Glomerular endothelial cell (primary cell): ENCODE measurements at places on chromosomes 11 and 22. TPM values are rescaled to one million over a fixed set of nuclear protein-coding genes. Genes with fewer than 3 reads are reported as not detected.

GRCh38 chr11:77287136-77287535 is 14.3 kb downstream of the GDPD4 start:
- DNase-seq, result no peak

The MIOX gene
- total RNA-seq, result not detected in 2 replicates

The PTPRJ gene
- 17.3 and 21.5 TPM in 2 replicates for total RNA-seq

DNA sequence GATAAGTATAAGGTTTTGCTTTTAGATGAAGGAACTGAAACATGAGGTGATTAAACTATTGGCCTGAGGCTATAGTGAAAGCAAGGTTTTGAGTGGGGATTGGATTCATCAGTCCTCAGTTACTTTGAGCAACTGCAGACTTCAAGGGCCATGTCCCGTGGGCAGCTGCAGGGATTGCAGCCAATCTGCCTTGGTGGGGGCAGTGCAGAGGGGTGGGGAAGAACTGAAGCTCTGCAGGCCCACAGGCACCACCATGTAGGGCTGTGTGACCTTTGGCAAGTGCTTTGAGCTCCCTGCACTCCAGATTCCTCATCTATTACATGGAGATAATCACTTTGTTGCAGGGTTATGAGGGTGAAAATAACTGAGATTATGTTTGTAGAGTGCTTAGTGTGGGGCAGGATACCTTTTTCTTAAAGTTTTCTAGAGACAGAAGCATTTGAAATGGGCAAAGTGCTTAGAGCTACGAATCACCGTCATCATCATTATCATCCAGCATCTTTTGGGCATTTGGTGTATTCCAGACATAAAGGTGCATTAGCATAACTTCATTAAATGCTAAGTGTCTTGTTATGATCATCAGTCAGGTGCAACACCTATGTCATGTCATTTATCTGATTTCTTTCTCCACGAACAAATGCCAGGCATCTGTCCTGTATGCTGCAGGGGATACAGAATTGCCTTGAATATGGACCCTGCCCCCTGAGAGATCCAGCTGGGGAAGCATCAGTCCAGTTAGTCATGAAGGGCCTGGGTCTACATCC is 72.1 kb upstream of the TENM4 start:
- DNase-seq, result no peak

The DBX1 gene
- not detected in 2 replicates for total RNA-seq

DNA sequence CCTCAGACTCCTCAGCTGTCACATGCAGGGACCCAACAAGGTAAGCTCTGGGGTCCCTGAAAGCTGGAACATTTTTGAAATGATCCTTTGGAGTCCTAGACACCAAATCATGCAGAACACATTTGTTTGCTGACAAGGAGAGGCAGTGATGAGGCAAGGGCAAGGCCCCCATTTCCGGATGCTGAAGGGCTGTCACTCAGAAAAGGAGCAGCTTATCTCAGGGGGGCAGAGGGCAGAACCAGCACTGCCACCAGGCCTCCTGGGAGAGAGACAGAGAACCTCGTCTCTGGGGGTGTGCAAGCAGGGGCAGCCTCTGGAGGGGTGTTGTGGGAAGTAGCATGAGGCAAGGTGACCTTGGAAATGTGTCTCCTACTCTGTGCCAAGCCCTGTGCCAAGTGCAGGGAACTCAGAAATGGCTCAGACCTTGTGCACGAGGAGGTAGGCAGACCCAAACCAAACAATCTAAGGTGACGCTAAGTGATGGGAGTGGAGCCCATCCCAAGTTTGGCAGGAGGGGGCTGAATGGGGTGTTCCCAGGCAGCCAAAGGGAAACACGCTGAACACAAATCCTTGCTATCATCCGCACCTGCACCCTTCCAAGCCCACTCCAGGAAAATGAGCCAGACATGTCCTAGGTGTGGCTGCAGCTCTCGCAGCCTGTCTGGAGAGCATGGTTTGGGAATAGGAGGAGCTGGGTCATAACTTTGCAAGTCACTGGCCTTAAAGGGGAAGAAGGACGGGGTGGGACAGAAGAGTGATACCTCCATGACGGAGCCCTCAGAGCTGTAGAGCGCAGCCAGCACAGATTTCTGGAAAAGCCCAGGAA is 94.2 kb downstream of the PDE2A start:
- no peak for DNase-seq

- DNase-seq, result no peak
These were observed 8.9 kb upstream of the EHD1 start for GRCh38 chr11:64887234-64887756.

The LYVE1 gene
- 254 and 616 TPM in 2 replicates for total RNA-seq

The APOBEC3B gene
- total RNA-seq, result 0.87 and 4.7 TPM in 2 replicates

DNA sequence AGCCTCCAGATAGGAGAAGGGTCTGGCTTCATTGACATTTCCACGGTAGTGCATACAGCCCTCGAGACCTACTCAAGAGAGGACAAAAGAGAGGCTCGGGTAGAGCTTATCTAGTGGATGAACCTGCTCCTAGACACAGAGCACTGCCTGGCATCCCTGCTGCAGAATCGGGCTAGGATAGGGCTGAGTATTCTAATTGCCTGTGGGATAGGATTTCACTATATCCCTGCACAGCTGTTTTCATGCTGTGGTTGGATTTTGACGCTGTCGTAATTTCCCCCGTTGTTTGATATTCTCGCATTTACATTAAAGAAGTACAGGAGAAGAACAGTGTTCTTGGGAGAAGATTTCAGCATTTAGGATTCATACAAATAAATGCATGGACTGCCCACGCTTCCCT is 107.8 kb downstream of the KIRREL3 start:
- no peak for DNase-seq

- DNase-seq, result no peak
These were observed 30.8 kb upstream of the GDPD4 start for GRCh38 chr11:77332259-77332658.

GRCh38 chr11:66082946-66083698 is 13.1 kb downstream of the PACS1 start:
- no peak for DNase-seq

The SESN3 gene
- total RNA-seq, result 8.9 and 19.8 TPM in 2 replicates

The MMP12 gene
- not detected in 2 replicates for total RNA-seq

The ABTB2 gene
- 3.5 and 3.6 TPM in 2 replicates for total RNA-seq

DNA sequence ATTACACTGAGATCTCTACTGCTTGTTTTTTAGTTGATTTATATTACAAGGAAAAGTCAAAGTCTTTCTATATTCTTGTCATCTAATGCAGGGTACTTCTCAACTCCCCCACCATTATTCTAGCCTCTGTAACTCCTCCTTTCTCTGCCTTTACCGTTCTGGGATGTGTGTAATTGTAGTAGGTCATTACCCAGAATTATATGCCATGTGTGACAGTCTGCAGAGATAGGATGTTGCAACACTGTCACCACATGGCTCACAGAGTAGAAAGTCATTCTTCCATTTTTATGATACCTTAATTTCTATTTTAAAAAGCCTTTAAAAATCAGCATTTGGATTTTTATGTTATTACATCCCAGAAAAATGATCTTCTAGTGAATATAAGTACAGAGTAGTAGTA is 32.7 kb downstream of the ZNF143 start:
- no peak for DNase-seq

The GLYAT gene
- total RNA-seq, result not detected in 2 replicates

DNA sequence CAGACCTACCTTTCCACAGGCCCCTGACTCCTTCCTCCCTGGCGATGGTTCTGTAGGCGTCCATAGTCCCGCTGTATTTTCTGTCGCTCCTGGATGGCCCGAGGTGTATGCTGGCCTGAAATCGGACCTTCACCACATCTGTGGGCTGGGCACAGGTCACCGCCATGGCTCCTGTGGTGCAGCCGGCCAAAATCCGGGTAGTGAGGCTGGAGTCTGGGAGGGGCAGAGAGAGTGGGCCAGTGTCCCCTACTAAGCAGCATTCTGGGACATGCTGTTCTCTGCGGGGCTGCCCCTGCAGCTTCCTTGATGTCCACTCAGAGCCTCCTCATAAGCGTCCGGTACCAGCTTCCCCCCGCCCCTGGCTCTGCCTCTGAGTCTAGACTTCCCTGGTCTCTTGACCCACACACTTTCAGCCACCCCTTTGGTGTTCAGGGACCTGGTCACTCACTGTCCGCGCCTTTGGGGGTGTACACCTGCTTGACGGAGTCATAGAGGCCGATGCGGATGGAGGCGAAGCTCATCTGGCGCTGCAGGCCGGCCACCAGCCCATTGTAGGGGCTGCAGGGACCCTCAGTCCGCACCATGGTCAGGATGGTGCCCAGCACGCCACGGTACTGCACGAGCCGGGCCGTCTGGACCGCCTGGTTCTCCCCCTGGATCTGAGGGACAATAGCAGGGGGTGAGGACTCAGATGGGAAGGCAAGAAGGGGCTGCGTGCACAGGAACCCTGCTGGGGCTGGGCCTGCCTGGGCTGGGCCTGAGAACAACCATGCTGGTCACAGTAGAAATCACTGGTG is 3.0 kb downstream of the UCP3 start:
- DNase-seq, result no peak

The ACR gene
- 0.76 TPM in 1 of 2 replicates, not detected in the other for total RNA-seq

The CBX7 gene
- 2.0 and 14.5 TPM in 2 replicates for total RNA-seq

DNA sequence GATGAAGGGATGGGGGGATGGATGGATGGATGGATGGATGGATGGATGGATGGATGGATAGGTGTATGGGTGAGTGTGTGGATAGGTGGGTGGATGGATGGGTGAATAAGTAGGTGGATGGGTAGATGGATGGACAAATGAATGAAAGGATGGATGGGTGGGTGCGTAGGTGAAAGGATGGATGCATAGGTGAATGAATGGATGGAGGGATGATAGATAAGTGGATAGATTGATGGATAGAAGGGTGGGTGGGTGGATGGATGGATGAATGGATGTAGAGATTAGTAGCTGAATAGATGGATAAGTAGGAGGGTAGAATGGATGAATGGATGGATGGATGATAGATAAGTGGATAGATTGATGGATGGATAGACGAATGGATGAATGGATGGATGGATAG is 152.7 kb downstream of the MN1 start:
- DNase-seq, result no peak

The DDIAS gene
- 1.2 and 4.2 TPM in 2 replicates for total RNA-seq

The CDHR5 gene
- not detected in 2 replicates for total RNA-seq

The CARD18 gene
- total RNA-seq, result not detected in 2 replicates

DNA sequence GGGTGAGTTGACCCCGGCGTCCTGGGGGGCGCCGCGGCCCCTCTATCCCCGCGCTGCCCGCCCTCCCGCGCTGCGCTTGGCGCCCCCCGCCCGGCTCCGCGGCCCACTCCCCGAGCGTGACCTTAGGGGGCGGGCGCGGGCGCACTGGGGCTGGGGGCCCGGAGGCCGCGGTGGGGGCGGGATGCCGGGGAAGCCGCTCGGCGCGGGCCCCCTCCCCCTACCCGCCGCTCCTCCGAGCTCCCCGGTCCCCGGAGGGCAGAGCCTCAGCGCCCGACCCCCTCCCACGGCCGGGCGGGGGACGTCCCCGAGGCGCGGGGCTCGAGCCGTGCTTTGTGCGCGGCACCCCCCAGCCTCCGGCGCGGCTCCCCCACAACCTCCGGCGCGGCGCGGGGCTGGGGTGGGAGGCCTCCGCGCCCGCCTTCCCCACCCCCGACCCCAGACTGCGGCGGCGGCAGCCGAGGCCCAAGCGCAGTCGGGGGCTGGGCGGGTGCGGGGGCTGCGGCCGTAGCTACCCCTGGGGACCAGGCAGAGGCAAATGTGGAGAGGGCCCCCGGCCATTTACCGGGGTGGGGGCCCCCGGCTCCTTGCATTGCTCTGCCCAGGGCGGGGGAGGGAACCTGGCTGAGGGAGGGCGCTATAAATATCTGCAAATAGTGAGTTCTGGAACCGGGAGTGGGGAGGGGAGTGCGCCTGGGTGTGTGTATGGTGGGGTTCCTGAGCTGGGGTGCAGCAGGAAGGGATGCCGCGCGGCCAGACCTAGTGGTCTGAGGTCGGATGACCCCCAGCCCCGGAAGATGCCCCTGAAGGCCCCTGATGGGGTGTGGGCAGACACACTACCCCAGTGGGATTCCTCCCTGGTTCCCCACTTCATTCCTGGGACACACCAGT is 988 bp downstream of the MGAT3 start:
- no peak for DNase-seq

The OR8G1 gene
- total RNA-seq, result not detected in 2 replicates

- no peak for DNase-seq
These were observed 5.4 kb downstream of the FAM83F start for GRCh38 chr22:40000171-40000570.

The DTX4 gene
- total RNA-seq, result 1.2 and 1.8 TPM in 2 replicates

The KIF18A gene
- total RNA-seq, result 3.1 and 3.4 TPM in 2 replicates

GRCh38 chr11:1603629-1604028 is 4.6 kb downstream of the KRTAP5-3 start:
- no peak for DNase-seq

DNA sequence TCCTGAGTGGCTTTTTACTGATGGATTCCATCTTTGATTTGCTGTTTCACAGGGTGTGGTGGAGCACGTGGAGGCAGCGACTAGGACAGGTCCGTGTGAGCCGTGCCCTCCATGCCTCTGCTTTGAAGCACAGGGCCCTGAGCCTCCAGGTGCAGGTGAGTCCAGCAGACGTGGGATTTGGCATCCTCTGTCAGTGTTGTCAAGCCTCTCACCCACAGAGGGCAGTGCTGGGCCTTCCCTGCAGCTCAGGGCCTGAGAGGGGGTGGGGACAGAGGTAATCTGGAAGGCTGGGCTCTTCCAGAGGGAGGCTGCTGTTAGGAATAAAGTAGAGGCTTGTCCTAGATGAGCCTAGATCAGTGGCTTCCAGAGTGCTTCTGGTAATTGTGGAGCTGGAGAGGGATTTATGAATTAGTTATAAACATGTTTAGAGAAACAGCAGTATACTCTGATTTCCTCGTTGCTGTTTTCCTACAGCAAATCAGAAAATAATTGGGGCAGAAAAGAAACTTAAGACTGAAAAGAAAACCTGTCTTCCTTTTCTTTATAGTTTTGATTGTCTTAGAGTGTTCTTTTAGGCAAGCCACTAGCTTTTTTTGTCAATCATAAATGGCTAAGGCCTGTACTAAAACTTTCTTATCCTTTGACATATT is 65.0 kb downstream of the SFI1 start:
- DNase-seq, result no peak

The SLC37A2 gene
- total RNA-seq, result 0.70 and 6.9 TPM in 2 replicates

- DNase-seq, result no peak
These were observed 1.1 kb upstream of the DIXDC1 start for GRCh38 chr11:111936040-111936540.

DNA sequence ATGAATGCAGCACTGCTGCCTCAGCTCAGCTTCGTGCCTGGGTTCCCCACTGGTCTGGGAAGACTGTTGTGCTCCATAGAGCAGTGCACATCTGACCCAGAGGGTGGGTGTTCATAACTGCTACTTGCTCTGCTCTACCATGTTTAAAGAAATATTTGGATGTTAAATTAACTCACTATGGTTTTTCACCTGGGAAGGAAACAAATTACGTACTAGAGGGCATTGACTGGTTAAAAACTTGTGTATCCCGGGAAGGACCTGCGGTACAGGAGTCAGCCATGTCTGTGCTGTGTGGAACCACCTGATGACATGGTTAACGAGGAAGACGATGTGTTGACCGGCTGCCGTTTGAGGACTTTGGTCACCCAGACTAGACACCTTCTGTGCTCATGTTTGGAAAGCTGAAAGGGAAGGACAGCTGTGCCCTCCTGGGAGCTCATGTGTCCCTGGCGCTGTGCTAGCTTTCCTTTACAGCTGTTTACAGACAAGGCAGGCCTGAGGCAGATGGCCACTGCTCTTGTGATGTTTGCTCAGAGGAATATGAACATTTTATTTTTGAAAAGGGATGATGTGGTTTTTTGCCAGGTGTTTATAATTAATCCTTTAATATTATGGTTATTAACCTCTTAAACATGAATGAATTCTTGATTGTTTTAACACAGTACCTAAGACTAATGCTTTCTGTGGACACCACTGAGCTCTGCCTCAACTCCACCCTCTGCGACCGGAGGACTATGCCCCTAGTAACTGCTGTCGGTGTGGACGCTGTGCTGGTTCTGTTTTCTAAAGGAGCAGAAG is 14.3 kb upstream of the AIFM3 start:
- no peak for DNase-seq

The PVALB gene
- total RNA-seq, result 0.58 TPM in 1 of 2 replicates, not detected in the other
